ENCODE measurements at places on chromosomes 3 and 15.
A peak's percentile ranks its signal among the peaks of the same experiment; 100 is the strongest.

GRCh38 chr15:27353856-27354255 is 382.9 kb downstream of the GABRG3 start:
- no peak for DNase-seq

GRCh38 chr15:99310745-99311144 is 59.5 kb downstream of the LRRC28 start:
- DNase-seq: no peak

GRCh38 chr3:38387862-38388261 is 41.3 kb downstream of the XYLB start:
- DNase-seq: no peak

GRCh38 chr3:31533169-31534064 is 692 bp downstream of the STT3B start:
- no peak for DNase-seq

GRCh38 chr3:177606891-177607290 is 409.6 kb upstream of the TBL1XR1 start:
- DNase-seq: no peak

- DNase-seq: no peak
Observed at GRCh38 chr3:172249039-172249438, 199.2 kb downstream of the GHSR start.

- DNase-seq: no peak
Observed at GRCh38 chr3:62727536-62727935, 147.7 kb downstream of the CADPS start.

- DNase-seq: no peak
Observed at GRCh38 chr3:14602006-14602803, 49.4 kb upstream of the CCDC174 start.

- DNase-seq: no peak
Observed at GRCh38 chr3:44952689-44953088, 23.3 kb downstream of the ZDHHC3 start.

GRCh38 chr3:141440942-141441341 is 45.9 kb upstream of the RASA2 start:
- no peak for DNase-seq

DNA sequence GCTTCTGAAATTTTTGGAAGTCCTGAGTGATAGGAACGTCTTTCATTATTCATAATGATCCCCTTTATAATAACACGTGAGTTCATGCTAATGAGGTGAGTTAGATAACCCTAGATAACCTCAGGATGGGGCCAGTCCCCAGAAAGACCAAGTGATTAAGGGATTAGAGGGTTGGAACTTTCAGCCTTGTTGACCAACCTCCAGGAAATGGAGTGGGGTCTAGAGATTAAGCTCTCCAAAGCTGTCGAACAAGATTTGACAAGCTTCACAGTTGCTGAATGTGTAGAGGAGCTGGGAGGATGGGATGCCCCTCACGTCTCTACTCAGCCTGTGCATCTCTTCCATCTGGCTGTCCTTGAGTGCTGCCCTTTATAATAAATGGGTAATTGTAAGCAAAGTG is 107.1 kb downstream of the ZMAT3 start:
- DNase-seq: no peak

GRCh38 chr3:20040548-20041196 is 426 bp downstream of the KAT2B start:
- DNase-seq: peak; percentile 7

DNA sequence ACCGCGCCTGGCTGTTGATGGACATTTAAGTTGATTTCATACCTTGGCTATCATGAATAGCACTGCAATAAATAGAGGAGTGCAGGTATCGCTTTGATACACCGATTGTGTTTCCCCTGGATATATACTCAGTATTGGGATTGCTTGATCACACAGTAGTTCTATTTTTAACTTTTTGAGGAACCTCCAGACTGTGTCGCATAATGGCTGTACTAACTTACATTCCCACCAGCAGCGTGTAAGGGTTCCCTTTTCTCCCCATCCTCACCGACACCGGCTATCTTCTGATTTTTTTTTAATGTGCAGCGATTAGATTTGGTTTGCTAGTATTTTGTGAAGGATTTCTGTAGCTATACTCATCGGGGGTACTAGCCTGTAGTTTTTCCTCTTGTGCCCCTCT is 16.0 kb downstream of the RUBCN start:
- DNase-seq: no peak

DNA sequence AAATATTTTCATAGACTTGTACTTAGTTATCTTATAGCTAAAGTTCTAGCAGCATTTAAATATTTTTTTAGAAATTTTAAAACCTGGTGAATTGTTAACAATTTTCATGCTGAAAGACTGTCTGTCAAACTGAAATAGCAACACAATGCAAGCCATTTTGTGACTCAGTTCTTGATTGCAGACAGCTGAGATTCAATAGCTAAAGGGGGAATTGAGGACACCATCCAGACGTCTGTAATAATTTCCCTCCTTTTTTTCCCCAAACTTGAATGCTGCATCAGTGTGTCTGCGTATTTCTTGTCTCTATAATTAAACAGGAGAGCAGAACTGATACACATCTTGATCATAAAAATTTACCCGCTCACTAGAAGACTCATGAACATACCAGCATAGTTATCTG is 468.3 kb downstream of the GBE1 start:
- DNase-seq: no peak

DNA sequence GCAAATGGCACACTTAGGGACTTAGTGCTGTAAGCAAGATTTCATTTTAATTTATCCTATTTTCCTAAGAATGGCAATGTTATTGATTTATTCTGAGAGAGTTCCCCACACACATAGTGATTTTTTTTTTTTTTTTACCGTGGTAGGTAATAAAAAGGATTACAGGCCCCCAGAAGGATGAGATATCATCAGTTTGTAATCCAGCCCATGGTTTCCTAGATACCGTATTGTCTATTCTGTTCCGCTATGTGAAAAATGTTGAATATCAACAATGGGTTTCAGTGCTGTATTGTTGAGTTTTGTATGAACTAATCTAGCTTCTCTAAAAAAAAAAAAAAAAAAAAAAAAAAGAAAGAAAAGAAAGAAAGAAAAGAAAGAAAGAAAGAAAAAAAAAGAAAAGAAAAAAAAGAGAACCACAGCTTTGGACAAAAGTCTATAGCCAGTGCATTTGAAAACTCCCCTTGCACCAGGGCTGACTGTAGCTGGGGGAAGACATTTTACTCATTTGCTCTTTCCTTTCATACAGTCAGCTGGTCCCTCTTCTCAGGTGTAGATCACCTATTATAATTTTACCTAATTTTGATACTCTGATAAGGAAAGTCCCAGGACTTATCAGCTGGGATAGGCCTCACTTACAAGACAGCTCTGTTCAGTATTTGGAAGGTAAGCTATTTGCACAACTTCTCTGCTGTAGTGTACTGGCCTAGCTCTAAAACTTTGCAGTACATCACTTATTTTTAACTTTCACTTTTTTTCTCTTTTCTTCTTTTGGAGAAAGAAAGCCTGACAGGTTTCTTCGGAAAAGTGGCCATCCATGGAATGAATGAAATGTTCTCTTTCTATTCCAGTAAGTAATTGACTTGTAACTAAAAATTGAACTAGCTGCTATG is 101.4 kb upstream of the SOX2 start:
- no peak for DNase-seq

GRCh38 chr15:52318729-52319500 is 23.3 kb upstream of the MYO5C start:
- DNase-seq: no peak

DNA sequence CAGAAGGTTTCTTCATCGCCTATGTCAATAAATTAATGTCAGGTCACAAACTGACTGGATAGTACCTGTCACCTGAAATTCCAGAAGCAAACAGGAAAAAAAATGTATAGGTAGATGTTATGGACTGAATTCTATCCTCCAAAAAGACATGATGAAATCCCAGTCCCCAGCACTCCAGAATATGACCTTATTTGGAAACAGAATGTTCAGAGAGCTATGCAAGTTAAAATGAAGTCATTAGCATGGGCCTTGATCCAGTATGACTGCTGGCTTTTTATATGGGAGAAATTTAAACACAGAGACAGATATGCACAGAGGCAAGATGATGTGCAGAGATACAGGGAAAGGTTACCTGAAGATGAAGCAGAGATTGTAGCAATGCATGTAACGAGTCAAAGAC is 953.4 kb downstream of the ZPLD1 start:
- no peak for DNase-seq

All from NCI-H510A (cell line).